ENCODE measurements at places on chromosomes 4 and X.

- DNase-seq, result no peak
These were observed 199.7 kb upstream of the CPEB2 start for GRCh38 chr4:14802596-14802995.

GRCh38 chr4:148034813-148035212 is 302.9 kb downstream of the ARHGAP10 start:
- DNase-seq, result no peak

GRCh38 chrX:7985568-7985967 is 58.4 kb upstream of the PNPLA4 start:
- DNase-seq, result no peak

GRCh38 chr4:67234296-67234695 is 311.0 kb downstream of the CENPC start:
- DNase-seq, result peak; percentile 10

DNA sequence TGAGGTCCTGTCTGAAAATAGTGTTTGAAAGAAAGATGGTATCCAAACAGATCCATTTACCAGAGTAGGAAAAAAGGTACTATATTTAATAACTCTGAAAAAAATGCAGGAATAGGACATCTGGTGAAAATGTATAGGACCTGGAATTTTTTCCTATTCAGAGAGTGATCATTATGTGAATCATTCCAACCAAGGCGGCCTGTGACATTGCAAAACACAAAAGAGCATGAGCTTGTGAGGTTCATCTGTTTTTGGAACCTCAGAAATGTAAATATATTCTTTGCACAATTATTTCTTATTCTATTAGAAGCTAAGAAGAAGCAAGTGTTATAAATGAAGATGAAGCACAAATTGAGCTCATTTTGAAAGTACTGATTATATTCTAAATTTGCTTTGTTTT is 2.0 kb downstream of the C4orf51 start:
- no peak for DNase-seq

DNA sequence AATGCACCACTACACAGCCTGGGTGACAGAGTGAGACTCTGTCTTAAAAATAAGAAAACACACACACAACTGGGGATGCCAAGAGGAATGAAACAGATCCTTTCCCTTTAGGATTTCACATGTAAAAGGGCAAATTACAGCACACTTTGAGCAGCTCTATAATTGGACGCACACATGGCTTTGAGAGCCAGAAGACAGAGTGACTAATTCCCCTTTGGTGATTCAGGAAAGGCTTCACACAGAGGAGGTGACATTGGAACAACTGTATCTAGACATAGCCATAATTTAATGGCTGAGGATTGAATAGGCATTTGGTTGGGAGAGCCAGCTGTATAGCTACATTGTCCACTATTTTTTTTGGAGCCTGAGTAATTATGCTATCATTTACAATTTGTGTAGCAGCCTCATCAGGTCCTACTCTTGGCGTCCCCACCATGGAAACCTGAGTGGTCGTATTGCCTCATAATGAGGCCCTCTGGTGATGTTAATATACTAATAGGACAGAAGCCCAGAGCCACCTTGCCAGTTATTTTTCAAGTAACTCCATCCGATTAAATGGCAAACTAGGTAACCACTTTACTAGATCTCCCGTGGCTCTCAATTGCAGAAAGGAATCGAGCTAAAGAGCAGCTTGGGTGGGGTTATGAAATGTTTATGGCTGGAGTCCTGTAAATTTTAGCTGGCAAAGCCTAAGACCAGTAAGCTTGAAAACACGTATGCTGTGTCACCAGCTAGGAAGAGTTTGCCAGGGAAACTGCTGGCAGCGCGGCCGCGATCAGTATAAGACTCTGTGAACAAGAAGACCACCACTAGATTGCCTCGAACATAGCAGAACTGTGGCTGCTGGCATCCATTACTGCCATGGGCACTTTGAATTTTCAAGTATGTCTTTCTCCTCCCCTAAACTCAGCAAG is 8.5 kb upstream of the PPEF1 start:
- DNase-seq, result no peak

DNA sequence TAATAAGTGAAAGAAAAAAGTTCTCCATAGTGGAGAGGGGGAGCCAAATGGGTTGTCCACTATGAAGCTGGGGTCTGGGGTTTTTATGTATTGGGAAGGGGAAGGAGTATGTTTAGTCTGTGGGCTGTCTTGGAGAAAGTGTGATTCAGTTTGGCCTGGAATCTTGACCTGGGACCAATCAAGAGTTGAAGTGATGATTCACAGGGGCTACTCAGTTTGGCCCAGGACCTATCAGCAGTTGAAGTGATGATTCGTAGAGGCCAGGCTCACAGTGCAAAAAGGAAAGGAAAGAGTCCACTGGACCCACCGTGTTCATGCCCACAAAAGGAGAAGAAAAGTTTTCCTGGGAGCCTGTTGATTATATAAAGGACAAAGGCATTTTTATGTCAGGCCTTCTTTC is 47.3 kb upstream of the RAB9B start:
- DNase-seq, result peak; percentile 14

- no peak for DNase-seq
These were observed 97.3 kb upstream of the ATP6AP2 start for GRCh38 chrX:40483502-40483901.

- DNase-seq, result no peak
These were observed 17.2 kb downstream of the ASB11 start for GRCh38 chrX:15298201-15298600.

- DNase-seq, result no peak
These were observed 4.8 kb downstream of the ATP2B3 start for GRCh38 chrX:153522259-153522658.

DNA sequence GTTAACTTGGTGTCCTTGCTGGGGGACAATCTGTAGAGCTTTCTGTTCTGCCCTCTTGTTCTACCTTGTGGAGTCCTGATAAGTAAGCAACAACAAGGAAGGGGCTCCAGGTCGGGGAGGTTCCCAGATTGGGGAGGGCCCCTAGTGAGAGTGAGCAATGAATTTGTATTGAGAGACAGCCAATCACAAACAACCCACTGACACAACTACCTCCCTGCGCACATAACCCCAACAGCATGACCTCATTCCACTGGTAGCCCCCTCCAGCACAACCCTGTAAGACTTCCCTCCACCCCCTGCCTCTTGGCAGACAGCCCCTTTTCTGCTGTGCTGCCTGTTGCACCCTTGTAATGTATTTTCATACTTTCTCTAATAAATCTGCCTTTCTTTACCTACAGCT is 19.7 kb upstream of the PNPLA4 start:
- no peak for DNase-seq

Data from kidney epithelial cell (primary cell).